Stimulated activated CD8-positive, alpha-beta memory T cell treated with anti-CD3 and anti-CD28 coated beads, Interleukin-7, amount 100 ng/mL, for 1 hour (primary cell): ENCODE measurements at places on chromosomes 3 and 15.

DNA sequence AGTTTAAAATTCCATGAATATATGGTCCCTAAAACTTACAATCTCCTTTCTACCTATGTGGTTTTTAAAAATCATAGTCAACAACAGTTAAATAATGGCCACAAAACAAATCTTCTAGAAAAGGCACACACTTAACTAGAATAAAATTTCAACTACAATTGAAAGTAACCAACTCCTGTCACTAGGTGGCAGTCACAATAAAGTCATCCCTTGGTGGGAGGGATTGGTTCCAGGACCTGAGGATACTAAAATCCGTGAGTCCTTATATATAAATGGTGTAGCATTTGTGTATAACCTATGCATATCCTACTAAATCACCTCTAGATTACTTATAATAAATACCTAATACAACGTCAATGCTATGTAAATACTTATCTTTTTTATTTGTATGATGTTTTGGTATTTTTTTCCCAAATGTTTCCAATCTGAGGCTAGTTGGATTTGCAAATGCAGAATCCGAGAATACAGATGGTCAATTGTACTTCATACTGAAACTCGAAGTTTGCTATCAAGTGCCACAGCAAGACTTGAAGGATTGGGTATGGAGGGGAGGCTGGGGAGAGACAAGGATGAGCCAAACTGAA lies 172.6 kb downstream of the FMN1 start:
- DNase-seq, result no peak

GRCh38 chr3:84077479-84077878 lies 881.3 kb upstream of the CADM2 start:
- DNase-seq, result no peak

GRCh38 chr15:63836579-63836978 lies 2.8 kb upstream of the HERC1 start:
- no peak for DNase-seq

- DNase-seq, result no peak
Observed at GRCh38 chr3:107861904-107862303, 228.9 kb downstream of the CD47 start.

DNA sequence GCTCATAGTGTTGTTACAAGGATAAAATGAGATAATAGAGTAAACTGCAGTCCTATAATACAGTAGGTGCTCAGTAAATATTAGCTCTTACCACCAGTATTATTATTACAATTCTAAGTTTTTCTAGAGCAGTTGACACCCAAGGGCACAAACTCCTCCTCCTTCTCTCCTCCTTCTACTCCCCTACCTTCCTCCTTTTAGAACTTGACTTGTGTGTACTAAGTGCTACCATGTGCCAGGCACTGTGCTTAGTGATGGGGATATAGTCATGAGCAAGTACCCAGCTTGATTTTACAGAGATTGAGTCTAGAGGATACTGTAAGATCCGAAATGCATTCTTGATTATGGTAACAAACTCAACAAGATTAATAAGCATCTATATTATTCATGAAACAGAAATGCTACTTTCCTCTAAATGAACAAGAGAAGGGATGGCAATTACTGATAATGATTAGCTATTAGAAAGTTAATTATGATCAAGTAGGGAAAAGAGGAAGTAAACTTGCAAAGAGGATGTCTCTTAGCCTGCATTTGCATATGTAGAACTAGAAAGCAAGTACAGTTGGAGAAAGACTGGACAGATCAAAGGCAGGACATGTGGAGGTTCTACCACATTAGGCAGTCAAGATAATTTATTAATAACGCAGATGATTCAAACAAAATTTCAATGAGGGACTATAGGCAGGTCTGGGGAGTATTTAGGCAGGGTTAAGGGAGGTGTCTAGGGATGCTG lies 72.3 kb downstream of the CLDN11 start:
- DNase-seq, result no peak

DNA sequence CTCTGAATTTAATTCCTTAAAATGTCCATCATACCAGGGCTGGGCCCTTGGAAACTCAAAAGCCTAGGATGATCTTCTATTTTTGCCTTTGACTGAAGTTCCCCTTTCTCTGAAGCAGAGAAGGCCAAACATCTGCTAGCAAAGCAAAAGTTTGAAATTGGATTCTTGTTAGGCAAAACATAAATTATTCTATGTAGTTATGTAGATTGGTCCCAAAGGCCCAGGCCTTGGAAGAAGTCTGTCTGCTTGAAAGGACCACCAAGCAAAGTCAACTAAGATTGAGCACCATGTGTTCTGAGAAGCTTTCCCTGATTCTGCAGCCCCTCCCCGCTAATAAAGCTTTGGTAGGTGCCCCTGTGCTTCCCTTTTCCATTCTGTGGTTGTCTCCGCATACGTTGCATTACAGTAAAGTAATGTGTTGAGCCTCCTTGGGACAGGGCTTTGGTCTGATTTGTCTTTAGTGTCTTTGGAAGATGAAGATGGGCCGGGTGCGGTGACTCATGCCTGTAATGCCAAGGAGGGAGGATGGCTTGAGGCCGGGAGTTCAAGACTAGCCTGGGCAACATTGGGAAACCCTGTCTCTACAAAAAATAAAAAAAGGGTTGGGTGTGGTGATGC lies 56.4 kb downstream of the RPL39L start:
- DNase-seq, result no peak

DNA sequence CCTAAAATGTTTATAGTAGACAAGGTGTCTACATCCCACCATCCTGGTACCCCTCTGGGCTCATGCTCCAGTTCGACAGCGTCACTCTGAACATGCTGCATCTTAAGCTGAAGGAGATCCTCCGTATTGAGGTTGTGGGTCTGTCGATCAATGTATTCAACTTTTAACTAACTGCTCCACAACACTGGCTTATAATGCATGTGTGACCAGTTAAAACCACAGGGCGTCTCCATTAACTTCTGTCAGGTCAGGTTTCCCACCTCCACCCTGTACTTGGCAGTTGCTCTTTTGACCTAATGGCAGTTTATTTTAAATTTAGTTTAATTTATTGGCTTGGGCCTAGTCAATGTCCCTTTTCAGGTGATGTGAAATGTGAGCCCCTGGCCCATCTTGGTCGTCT lies 17.8 kb upstream of the RARRES1 start:
- no peak for DNase-seq

- DNase-seq, result no peak
Observed at GRCh38 chr15:79919749-79920511, 23.1 kb upstream of the MTHFS start.

- DNase-seq, result no peak
Observed at GRCh38 chr3:9732080-9732739, 675 bp downstream of the BRPF1 start.

DNA sequence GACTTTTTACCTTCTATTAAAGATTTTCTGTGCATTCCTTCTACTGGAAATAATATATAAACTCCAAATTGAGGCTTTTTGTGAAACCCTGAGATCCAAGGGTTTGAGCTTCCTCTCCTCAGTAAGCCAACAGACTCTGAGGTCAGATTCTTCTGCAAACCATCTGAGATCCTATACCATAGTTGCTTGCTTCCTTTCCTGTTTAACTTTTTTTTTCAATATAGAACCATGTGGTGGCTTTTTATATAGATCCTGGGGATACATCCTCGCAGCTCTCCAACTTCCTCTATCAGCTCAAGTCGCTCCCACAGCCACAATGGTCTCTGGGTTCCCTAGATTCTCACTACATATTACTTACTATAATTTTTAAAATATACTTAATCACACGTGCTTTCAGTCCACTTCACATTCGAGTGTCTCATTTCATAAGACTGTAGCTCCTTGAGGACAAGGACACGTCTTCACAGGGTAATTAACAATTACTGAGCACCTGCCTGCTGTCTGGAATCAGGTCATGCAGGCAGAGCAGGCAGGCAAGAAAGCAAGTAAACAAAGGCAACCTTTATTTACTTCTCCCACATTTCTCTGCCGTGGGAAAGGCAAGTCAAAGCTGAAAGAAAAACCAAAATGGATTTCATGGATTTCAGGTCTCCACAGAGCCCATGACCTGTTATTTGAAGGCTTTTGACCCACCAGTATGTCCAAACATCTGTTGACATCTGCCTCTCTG lies 941.5 kb downstream of the FHIT start:
- no peak for DNase-seq

DNA sequence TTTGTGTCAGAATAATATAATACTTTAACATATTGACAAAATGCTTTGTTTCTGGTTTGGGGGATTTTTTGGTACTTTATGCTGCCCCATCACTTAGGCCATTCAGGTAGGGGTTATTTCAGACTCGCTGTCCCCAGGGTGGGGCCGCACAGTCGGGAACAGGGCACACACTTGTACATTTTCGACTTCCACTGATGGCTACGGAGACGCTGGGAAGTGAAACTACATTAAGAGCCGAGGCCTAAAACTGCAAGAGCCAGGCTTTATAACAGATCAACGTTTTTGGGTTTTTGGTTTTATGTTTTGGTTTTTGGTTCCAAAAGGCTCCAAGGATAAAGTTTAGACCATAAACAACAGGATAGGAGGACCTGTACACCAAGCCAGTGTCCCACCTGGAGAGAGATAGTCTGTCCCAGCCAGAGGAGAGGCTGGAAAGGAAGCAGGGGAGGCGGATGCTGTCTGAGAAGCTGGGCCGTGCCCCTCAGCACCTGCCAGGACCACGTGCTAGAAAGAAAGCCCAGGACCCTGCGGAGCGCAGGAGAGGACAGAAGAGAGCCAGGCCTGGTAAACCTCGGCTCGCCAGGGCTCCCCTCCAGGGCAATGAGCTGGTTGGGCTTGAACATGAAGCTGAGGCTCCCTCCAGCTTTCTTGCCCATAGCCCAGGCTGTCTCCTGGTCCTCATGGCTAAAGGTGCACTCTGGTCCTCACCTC lies 111.7 kb downstream of the CHSY1 start:
- DNase-seq, result no peak

- DNase-seq, result no peak
Observed at GRCh38 chr3:72346526-72346926, 501.7 kb downstream of the SHQ1 start.

GRCh38 chr3:188946351-188947240 lies 225.2 kb upstream of the TPRG1 start:
- no peak for DNase-seq

- DNase-seq, result no peak
Observed at GRCh38 chr3:61092870-61093269, 158.4 kb downstream of the FHIT start.

DNA sequence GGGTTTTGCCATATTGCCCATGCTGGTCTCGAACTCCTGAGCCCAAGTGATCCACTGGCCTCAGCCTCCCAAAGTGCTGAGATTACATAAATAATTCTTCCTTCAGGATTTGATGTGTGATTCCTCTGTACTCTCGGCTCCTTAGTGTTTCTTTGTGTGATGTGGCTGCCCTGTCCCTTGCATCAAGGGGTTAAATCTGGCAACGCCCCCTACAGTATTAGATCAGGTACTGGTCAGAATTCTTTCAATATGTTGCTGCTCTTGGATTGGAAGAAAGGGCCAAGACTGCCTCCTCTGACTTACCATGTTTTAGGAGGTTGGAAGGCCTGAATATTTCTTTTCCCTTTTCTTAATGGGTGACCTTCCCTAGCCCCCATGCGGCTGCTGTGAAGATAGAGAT lies 390.6 kb upstream of the WNT5A start:
- no peak for DNase-seq

DNA sequence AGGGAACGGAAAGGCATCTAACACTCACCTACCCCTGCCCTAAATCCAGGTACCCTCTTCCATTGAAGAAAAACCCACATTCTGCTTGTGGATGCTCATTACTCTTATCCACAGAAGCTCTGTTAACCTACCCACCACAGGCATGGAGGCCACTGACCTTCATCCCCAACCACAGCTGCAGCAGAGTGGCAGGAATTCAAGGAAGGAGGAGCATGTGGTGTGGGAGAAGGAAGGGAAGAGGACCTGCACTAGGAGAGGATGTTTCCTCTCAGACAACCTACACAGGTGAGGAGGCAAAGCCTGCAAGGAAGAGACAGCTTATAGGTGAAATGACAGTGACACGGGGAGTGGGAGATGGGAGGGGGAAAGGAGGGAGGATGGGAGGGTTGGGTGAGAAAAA lies 192.5 kb upstream of the TSC22D2 start:
- DNase-seq, result no peak

DNA sequence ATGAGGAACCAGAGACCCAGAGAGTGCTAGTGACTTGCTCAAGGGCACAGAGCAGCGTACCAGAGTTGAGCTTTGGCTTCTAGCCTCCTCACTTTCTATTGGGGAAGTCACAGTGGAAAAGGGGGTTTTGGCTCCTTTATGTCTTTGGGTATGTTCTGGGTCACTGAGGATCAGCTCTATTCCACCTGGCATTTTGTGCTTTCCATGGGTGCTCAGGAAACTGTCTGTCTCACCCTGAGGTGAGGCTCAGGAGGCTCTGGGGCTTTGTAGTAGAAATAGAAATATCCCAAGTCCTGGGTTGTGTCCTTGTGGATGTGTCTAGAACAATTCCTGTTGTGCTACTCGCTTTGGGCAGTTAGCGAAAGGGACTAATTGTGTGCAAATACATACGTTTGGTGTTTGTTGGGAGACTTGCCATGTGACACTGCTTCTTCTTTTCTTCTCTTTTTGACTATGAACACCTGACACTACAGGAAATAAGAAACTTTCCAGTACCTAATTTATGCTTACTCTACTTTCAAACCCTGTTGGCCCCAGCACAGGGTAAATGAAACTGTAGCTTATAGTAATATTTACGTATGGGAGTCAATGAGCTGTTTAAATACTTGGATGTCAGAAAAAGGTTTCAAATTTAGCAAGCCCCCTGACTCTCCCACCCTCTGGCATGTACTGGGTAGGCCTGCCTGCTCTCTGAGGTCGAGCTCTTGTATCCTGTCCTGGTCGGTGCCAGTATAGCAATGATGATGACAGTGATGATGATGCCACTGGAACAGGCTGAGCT lies 35.6 kb downstream of the SMAD3 start:
- no peak for DNase-seq

GRCh38 chr3:134858441-134859035 lies 63.5 kb downstream of the EPHB1 start:
- DNase-seq, result no peak

- DNase-seq, result no peak
Observed at GRCh38 chr3:167928381-167928780, 167.3 kb downstream of the GOLIM4 start.
